ENCODE measurements at places on chromosomes 2 and 18. TPM values are rescaled to one million over a fixed set of nuclear protein-coding genes. Genes with fewer than 3 reads are reported as not detected.

FBXO36 gene
- 3.9 TPM for total RNA-seq

DHRS9 gene
- total RNA-seq: 0.49 TPM

SNORC gene
- total RNA-seq: 0.74 TPM

OTOF gene
- 0.25 TPM for total RNA-seq

EPAS1 gene
- total RNA-seq: 13.5 TPM

GPR35 gene
- total RNA-seq: 0.98 TPM

IHH gene
- total RNA-seq: 0.25 TPM

SPATA3 gene
- total RNA-seq: not detected

KIF5C gene
- 366 TPM for total RNA-seq

MC4R gene
- 1.2 TPM for total RNA-seq

PDE1A gene
- 41.8 TPM for total RNA-seq

TXNL1 gene
- 33.7 TPM for total RNA-seq

IL1RL1 gene
- 0.25 TPM for total RNA-seq

SCLY gene
- total RNA-seq: 7.6 TPM

LINC00305 gene
- total RNA-seq: not detected
